NCI-H2029 (cell line): ENCODE measurements at places on chromosomes 6 and 20.

DNA sequence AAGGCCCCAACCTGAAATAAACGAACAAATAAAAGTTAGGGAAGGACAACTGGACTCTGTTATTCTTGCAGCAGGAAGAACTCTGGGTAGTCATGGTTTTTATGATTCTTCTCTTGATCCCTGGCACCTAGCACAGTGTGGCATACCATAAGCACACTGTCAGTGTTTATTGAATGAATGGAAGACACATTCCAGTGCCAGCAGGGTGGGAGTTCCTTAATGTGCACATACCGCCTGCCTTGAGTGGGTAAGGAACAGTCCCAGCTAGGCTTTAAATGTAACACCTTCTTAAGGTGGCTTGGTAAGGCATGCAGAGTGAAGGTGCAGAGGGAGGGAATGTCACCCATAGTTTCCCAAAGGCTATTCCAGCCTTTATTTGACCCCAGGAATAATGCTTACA is 162.9 kb upstream of the CEP162 start:
- DNase-seq, result no peak

DNA sequence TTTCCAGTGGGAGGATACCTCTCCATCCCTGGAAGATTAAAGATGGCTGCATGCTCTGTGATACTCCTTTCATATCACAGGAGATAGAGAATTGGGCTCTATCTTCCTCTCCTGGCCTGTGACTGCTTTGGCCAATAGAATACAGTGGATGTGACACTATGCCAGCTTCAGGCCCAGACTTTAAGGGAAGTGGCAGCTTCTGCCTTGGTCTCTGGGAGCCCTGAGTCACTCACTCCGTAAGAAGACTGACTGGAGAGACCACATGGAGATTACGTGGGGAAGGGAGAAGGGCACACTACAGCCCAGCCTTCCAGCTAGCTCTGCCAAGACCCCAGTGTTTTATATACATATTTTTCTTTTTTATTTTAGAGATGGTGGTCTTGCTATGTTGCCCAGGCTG is 10.4 kb upstream of the MMP9 start:
- no peak for DNase-seq

- DNase-seq, result no peak
Observed at GRCh38 chr6:44002067-44002592, 125.1 kb downstream of the MRPL14 start.

GRCh38 chr6:125154761-125155135 is 1.2 kb downstream of the TPD52L1 start:
- no peak for DNase-seq

DNA sequence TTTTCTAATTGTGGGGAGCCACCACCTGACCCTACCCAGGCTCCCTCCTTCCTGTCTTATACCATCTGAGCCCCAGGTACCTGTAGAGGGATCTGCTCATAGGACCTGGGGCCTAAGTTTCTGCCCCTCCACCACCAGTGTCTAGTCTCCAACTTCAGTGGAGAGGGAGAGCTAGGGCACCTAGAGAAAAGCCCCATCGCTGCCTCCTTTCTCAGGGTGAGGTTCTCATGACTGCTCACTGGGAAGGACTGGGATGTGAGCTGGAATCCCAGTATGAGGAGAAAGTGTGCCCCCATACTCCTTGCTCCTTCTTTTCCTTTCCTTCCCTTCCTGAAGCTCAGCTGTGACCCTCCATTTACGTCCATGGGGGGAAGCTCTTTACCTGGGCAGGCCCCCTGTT is 231.6 kb downstream of the LRFN2 start:
- DNase-seq, result no peak

GRCh38 chr6:168007592-168008338 is 10.3 kb downstream of the KIF25 start:
- DNase-seq, result no peak

GRCh38 chr6:19879663-19880062 is 42.5 kb downstream of the ID4 start:
- peak; percentile 94 for DNase-seq

GRCh38 chr6:62797190-62797589 is 414.1 kb upstream of the FKBP1C start:
- DNase-seq, result no peak

DNA sequence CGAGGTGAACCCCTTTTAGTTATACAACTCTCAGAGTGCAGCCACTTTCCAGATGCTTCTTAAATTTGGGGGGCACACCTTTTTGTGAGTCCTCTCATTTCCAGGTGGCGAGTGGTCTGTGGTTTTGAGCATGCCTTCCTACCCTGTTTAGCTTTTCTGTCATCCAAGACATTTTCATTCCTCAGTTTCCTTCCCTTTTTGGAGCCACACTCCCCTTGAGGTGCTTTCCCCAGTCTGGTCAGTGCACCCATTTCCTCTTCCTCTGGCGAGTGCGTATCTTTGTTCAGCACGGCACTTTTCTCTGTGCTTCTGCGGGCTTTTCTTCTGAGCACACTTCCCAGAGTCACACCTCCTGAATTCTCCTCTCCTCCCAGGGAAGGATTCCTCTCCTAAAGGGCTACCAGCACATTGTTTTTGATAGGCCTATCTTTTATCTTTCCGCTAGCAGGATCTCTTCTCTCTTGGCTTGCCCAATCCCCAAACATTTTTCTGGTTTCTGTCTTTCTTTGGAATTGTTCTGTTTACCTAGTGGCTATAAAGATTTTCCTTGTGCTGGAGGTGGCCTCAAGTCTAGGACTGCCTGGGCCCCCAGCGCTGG is 1.4 kb downstream of the PHF20 start:
- no peak for DNase-seq

GRCh38 chr6:140777780-140778179 is 1354.9 kb upstream of the GJE1 start:
- no peak for DNase-seq

- DNase-seq, result no peak
Observed at GRCh38 chr6:146914489-146915483, 289.4 kb upstream of the STXBP5 start.

- DNase-seq, result no peak
Observed at GRCh38 chr6:109303164-109303563, 79.1 kb downstream of the CD164 start.

DNA sequence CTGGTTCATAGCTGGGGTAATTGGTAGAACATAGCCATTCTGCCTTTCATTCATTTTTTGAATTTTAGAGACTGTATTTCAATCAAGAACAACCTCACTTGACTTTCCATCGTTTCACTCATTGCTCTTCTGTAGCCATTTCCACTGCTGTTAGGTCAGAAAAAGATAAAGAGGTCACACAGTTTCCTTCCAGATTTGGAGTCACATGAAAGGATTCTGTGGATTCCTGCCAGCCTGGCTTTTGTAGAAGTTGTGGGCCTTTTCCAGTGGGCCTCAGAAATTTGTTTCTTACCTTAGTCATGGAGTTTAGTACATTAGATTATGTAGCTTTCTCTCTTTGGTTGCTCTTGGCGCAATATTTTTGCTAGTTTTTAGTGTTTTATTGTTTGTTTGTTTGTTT is 157.8 kb downstream of the SASH1 start:
- no peak for DNase-seq

GRCh38 chr20:45426320-45427016 is 10.5 kb downstream of the PIGT start:
- DNase-seq, result no peak

DNA sequence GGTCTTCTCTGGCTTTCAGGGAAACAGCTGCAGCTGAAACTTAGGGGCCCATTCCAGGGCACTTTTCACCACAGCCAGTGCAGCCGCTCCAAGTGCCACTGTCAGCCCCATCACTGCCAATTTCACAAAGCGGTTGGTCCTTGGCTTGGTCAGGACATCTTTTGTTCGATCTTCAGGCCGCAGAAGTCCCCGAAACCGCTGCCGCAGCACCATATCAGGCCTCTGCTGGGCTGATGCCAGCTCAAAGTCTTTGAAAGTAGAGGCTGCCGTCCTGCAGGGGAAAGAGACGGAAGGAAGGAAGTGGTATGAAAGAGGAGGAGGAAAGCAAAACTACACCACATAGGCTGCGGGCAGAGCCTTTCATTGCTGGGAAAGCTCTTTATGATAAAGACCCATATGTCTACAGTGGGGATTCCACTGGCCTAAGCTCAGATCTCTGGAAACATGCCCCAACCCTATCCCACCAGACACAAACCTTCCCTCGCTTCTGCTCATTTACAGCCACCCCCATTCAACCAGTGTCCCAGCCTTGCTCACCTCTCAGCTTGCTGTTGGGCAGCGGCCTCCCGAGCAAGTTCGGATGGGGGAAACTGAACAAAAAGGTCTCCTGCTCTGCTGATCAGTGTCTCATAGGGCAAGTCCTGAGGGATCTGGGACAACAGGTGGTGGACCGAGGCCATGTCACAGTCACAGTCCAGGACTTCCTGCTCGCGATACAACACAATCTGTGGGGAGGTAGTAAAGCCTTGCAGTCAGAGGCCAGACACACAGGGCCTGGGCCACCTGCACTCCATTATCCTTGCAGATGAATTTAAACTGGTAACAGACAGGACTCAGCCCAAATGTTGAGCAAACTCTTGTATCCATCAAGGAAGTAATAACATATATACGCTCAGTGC is 23.5 kb downstream of the TBC1D20 start:
- DNase-seq, result no peak

DNA sequence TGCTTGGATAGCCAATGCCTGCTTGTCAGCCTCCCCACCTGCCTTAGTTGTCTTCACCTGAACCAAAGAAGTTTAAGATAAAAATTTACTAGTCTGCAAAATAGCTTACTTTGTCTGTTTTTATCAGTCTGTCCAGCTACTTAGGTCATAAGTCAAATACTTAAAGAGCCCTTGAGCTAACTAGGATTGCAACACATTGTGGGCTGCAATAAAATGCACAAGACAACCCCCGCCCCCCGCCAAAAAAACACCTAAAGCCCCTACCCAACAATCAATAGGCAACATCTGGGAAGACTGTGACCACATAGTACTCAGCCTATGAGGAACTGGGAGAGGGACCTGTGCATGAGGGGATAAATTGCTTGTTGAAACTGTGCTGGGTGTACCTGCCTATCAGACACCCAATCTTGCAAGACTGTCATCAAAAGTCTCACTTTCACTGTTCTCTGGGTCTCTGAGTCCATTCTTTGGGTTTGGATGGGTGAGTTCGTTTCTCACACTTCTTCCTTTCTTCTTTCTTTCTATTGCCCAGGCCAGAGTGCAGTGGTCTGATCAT is 27.3 kb upstream of the ABCC10 start:
- no peak for DNase-seq

DNA sequence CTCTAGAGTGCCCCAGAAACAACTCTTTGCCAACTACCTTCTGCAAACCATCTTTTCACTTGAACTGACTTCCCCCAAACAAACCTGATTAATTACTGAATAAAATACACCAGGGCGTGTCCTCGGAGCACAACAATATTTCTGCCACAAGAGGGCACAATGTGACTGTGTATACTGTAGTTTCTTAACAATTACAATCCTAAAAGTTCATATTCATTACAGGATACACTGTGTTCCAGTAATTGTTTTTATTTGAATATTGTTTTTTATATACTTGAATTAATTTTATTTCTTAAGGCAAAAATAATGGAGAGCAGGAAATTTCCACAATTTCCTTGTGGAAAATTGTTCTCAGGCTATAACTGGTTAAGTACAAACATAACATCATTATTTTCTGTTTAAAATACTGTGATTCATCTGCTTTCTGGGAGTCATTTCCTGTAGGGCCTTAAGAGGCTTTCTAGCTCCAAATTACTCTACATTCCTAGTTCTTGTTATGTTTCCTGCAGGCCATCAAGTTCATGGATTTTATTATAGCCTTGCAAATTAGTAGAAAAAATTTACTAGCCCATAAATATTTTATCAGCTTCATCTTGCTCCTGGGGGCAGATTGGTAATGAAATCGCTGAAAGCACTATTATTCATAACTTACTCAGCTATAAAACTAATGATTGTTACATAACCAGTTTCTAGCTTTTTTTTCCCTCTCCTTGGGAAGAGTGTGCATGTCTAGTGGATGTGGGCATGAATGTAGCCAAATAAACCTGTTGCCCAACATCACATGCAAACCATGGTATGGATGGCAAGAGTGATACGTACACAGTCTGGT is 51.9 kb upstream of the SLC22A16 start:
- DNase-seq, result peak; percentile 71

GRCh38 chr6:33078919-33079521 is 3.2 kb downstream of the HLA-DPB1 start:
- DNase-seq, result no peak

GRCh38 chr6:54958446-54958845 is 111.9 kb downstream of the FAM83B start:
- no peak for DNase-seq

DNA sequence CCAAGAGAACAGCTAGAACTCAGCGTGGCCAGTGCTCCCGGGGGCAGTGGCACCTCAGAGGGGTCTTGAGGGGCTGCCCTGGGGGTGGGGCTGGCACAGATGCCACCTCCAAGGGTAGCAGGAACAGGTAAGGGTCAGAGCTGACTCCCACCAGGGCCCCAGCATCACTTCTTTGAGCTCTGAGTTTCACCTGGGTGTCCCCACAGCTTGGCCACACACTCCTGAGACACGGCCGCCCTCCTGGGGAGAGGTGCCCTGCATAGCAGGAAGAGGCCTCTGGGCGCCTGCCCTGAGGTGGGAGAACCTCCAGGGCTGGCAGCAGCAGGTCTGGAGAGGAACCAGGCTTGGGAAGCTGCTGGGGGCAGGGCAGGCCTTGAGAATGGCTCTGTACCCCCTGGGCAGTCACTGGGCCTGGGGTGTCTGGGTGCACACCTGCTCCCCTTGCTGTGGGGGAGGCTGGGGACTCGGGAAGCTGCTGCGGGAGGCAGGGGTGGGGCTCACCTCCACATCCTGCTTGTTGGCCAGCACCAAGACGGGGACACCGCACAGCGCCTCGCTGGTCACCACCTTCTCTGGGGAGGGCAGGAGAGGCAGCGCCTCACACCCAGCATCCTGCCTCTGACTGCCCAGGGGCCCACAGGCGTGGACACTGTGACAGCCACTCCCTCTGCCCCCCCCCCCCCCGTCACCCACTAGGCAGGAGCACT is 5.0 kb downstream of the TNFRSF6B start:
- DNase-seq, result no peak

DNA sequence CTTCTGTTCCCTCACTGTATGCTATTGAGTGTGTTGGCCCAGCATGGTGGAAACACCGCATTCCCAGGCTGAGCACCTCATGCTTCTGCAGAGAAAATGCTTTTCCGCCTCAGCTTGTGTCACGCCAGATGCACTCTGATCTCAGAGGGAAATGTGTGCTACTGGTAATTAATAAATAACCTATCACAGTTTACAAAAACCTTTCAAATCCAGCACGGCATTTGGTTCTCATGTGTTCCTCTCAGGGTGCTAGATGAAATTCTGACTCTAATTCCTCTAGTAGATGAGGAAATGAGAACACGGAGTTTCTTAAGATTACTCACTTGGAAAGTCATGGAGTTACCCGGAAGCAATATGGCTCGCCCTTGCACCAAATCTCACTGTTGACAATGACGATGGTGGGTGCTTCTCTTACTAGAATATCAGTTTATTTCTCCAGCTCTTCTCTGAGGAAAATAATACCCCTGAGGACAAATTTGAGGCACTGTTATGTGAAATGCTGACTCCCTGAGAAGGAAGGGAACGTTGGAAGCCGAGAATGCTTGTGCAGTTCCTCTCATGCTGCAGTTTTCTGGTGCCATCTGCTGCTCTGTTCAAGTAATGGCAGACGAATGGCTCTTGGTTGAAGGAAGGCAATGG is 116.6 kb downstream of the RNF144B start:
- DNase-seq, result peak; percentile 71

- DNase-seq, result no peak
Observed at GRCh38 chr20:12659942-12660341, 348.8 kb upstream of the SPTLC3 start.
